ENCODE measurements at places on chromosomes 7 and 10.

DNA sequence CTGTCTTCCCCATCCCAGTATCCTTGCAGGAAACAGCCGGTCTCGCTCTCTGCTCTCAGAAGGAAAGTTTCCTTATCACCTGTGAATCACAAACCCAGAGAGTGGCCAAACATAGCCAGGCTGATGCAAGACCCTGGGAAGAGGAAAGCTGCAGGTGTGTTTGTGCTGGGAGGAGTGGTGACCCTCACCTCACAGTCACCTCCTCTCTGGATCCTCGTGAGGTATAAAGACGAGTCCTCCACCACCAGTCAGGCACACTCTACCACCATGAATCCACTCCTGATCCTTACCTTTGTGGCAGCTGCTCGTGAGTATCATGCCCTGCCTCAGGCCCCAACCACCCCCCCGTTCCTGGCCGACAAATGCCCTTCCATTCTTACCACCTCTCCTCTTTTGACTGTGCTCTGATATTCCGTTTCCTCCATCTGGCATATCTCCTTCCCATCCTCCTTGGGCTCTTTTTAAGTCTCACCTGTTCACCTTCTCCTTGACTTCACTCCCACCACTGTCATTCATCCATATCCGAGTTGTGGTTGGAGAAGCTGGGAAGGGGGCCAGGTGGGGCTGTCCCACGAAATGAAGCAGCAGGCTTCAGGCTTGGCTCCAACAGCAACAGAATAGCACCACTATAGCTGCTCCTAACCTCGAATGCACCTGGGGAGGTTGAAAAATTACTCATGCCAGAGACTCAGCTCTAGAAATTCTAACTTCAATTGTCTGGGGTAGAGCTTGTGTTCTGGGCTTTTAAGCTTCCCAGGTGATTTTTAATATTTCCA lies at the start of gene PRSS1:
Gene PRSS1, plus strand, starts transcription at position 255 of the 776 bp plus-strand sequence. Its CDS starts 13 bp downstream, at position 268.
- H3K4me1 ChIP-seq, result no peaks in the 10 kb centered on the region
- no peaks in the 10 kb centered on the region for H3K27me3 ChIP-seq
- DNase-seq, result no peak
- no peak within 1 kb of the TSS for H3K27ac ChIP-seq
- no peaks in the 10 kb centered on the region for H3K36me3 ChIP-seq

DNA sequence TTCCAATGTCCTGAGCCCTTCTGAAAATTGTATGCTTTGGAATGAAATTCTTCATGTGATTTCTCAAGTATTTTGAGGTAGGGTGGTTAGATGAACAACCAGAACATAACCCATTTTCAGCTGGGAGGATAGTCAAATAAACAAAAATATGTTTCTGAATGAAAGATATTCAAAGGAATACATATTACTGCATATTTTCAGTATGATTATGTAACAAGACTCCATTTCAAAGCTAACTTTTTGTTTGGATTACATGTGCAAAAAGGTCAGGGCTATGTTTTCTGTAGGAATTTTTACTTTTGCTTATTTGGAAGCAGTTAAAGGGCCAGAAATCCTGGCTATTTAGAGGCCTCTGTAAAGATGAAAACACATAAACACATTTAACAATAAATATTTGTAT lies 27.7 kb downstream of the CDK6 start:
- H3K4me1 ChIP-seq, result no peaks in the 10 kb centered on the region
- no peak for DNase-seq
- H3K27me3 ChIP-seq, result no peaks in the 10 kb centered on the region
- H3K27ac ChIP-seq, result no peak overlapping the region
- no peaks in the 10 kb centered on the region for H3K36me3 ChIP-seq

- H3K27me3 ChIP-seq, result no peaks in the 10 kb centered on the region
- DNase-seq, result no peak
- no peak overlapping the region for H3K27ac ChIP-seq
- no peak overlapping the region for H3K4me3 ChIP-seq
- no peaks in the 10 kb centered on the region for H3K36me3 ChIP-seq
Measured at GRCh38 chr7:138821912-138822311, 23.9 kb upstream of the ATP6V0A4 start.

DNA sequence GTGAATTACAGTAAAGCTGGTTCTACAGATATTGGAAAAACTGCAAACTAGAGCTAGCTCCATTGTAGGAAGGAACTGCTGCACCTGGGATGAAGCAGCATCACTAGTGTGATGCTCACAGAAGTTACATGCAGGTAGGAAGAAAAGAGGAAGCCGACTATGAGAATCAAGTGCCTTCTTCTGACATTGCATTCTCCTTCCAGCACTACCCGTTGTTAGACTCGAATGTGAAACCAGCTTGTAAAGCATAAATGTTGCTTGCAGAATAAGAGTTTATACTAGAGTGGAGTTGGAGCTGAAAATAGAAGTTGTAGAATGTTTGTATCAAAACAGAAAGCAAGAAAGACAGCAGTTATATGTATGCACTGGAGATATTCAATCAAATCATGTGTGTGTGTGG lies 49.9 kb downstream of the TRIM24 start:
- no peak for DNase-seq
- no peak overlapping the region for H3K27ac ChIP-seq
- H3K4me3 ChIP-seq, result no peak overlapping the region
- H3K4me1 ChIP-seq, result no peaks in the 10 kb centered on the region
- no peaks in the 10 kb centered on the region for H3K27me3 ChIP-seq
- H3K36me3 ChIP-seq, result peaks cover 5% of the 10 kb centered on the region

DNA sequence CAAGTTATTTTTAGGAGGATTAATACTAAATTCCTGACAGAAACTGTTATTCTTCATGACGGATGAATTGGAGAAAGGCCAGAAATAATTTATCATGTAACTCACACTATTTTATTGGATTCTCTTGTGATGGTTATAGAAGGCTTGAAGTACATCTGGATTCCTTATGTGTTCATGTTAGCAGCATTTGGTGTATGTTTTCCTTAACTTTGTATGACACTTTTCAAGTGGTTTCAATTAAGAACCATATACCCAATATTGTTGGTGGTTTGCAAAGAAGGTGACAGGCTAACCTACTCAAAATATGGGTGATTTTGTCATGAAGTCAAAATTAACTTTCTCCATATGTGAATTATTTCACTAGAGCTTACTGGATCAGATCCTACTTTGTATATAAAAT lies 532.2 kb upstream of the CNTNAP2 start:
- no peaks in the 10 kb centered on the region for H3K36me3 ChIP-seq
- H3K27ac ChIP-seq, result no peak overlapping the region
- no peak for DNase-seq
- H3K27me3 ChIP-seq, result no peaks in the 10 kb centered on the region

- H3K27me3 ChIP-seq, result no peaks in the 10 kb centered on the region
- no peak overlapping the region for H3K4me3 ChIP-seq
- peaks cover 70% of the 10 kb centered on the region for H3K4me1 ChIP-seq
- peak overlapping the region; percentile 56 for H3K27ac ChIP-seq
- peaks cover 6% of the 10 kb centered on the region for H3K36me3 ChIP-seq
- no peak for DNase-seq
Measured at GRCh38 chr10:69359148-69359547, 57.6 kb downstream of the TACR2 start.

GRCh38 chr10:113232928-113233511 lies 283.0 kb downstream of the TCF7L2 start:
- H3K27ac ChIP-seq, result no peak overlapping the region
- no peak overlapping the region for H3K4me3 ChIP-seq
- no peaks in the 10 kb centered on the region for H3K27me3 ChIP-seq
- DNase-seq, result no peak
- H3K4me1 ChIP-seq, result no peaks in the 10 kb centered on the region
- no peaks in the 10 kb centered on the region for H3K36me3 ChIP-seq

Data from right atrium auricular region (tissue), 2 donors.